ENCODE measurements at places on chromosomes 7 and 10. TPM values are rescaled to one million over a fixed set of nuclear protein-coding genes. Genes with fewer than 3 reads are reported as not detected.
A peak's percentile ranks its signal among the peaks of the same experiment; 100 is the strongest.

DNA sequence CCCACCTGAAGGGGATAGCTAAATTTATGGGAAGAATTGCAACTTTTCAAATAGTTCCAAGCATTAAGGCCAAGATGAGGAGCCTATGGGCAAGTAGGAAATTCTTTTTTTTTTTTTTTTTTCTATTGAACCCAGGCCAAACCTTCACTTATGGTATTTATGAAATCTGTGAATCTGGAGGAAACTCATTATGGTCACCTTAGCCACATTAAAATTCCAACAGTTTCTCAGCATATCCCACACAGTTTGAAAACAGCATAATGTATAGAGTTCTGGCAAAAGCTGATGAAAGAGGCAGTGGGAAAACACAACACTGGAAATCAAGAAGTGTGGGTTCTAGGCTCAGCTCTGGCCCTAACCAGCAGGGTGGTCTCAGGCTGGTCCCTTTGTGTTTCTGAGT is 236.9 kb downstream of the PTEN start:
- no peaks in the 10 kb centered on the region for H3K36me3 ChIP-seq
- peaks cover 12% of the 10 kb centered on the region for H3K4me1 ChIP-seq
- H3K27ac ChIP-seq: no peak overlapping the region
- DNase-seq: no peak

USP54 gene
- 2.4 TPM for total RNA-seq

DNA sequence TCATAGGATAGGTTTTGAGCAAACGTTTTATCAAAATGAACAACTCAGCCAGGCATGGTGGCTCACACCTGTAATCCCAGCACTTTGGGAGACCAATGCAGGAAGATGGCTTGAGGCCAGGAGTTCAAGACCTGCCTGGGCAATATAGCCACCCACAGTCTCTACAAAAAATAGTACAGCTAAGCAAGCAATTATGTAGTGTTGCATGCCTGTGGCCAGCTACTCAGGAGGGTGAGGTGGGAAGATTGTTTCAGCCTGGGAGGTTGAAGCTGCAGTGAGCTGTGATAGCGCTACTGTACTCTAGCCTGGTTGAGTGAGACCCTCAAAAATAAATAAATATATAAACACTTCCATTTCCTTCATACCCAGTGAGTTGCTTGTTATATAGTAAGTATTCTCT is 67.1 kb downstream of the LSMEM1 start:
- no peak for DNase-seq
- H3K4me1 ChIP-seq: no peaks in the 10 kb centered on the region
- no peak overlapping the region for H3K27ac ChIP-seq
- no peak overlapping the region for H3K4me3 ChIP-seq

DNA sequence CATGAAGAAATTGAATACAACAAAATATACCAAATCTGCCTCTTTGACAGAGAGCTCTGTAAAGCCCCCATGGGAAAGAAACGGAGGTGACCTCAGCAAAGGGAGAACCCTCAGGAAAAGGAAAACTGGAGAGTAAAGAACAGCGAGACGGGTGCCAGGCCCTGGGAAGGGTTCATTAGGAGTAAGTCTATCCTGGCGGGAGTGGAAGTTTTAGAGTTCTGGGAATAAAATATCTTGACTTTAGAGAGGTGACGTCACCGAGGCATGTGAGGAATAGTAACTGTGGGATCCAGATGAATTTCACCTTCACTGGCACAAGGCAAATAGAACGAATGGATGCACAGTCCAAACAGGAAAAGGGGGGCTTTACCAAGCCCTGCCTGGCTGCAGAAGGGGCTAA is 362.8 kb upstream of the IGFBP3 start:
- no peak overlapping the region for H3K27ac ChIP-seq
- H3K27me3 ChIP-seq: no peaks in the 10 kb centered on the region
- no peak overlapping the region for H3K4me3 ChIP-seq
- H3K4me1 ChIP-seq: no peaks in the 10 kb centered on the region
- no peaks in the 10 kb centered on the region for H3K36me3 ChIP-seq
- no peak for DNase-seq

- H3K27me3 ChIP-seq: no peaks in the 10 kb centered on the region
- H3K4me1 ChIP-seq: no peaks in the 10 kb centered on the region
- H3K27ac ChIP-seq: no peak overlapping the region
Measured at GRCh38 chr10:99975942-99976809, 33.6 kb downstream of the DNMBP start.

DNA sequence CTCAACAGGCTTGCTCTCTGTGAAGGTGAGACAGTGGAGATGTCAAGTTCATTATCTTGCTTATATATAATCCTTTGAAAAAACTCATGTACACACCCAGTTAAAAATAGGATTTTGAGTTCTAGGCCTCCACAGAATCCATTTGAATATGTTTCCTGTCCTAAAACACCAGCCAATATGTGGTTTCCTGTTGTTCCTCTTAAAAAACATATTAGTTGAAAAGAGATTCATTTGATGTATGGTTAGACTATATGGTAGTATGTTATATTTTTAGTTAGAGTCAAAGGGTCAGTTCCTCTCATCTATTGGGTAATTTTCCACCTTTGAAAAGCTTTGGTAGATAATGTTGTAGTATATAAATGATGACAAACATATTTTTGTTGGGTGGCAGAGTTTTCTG is 16.0 kb downstream of the PPP1R9A start:
- H3K4me3 ChIP-seq: no peak overlapping the region
- no peak for DNase-seq
- no peaks in the 10 kb centered on the region for H3K27me3 ChIP-seq
- H3K36me3 ChIP-seq: no peaks in the 10 kb centered on the region
- H3K4me1 ChIP-seq: no peaks in the 10 kb centered on the region
- H3K27ac ChIP-seq: no peak overlapping the region

- peak; percentile 25 for DNase-seq
- H3K4me3 ChIP-seq: peak within 1 kb of the TSS; percentile 79
- H3K27ac ChIP-seq: peak within 1 kb of the TSS; percentile 43
- peaks cover 22% of the 10 kb centered on the region for H3K4me1 ChIP-seq
- no peaks in the 10 kb centered on the region for H3K27me3 ChIP-seq
Measured at GRCh38 chr10:24952143-24952706, at the start of gene PRTFDC1. PRTFDC1 (minus strand) TSS chr10:24952606; CDS start chr10:24952575, 31 bp downstream.

SLC18A2 gene
- not detected for total RNA-seq

GRCh38 chr7:77393954-77394353 is 22.2 kb downstream of the GSAP start:
- peaks cover 34% of the 10 kb centered on the region for H3K4me1 ChIP-seq
- H3K27ac ChIP-seq: no peak overlapping the region
- peak overlapping the region; percentile 46 for H3K4me3 ChIP-seq
- H3K36me3 ChIP-seq: no peaks in the 10 kb centered on the region
- no peaks in the 10 kb centered on the region for H3K27me3 ChIP-seq

HERC4 gene
- total RNA-seq: 73.5 TPM

GRCh38 chr7:87155788-87156187 is 3.5 kb downstream of the DMTF1 start:
- H3K27ac ChIP-seq: peak overlapping the region; percentile 38
- H3K27me3 ChIP-seq: no peaks in the 10 kb centered on the region
- H3K36me3 ChIP-seq: peaks cover 13% of the 10 kb centered on the region
- no peak for DNase-seq
- H3K4me3 ChIP-seq: peak overlapping the region; percentile 81

DNA sequence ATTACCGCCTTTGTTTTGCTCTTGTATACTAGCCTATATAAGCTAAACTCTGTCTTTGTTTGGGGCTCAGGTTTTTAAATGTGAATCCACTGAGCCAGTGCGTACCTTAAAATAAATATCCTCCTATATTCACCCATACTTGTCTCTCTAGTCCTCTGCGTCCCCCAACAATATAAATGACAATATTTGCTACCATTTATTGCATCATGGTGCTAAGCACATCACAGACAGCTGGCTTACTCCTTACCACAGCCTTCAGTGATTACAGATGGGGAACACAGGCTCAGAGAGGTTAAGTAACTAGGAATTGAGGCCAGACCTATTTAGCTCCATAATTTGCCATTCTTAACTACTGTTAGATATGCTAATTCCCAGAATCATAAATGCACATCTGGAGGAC is 3.4 kb upstream of the ADCK2 start:
- no peaks in the 10 kb centered on the region for H3K27me3 ChIP-seq
- H3K36me3 ChIP-seq: no peaks in the 10 kb centered on the region
- H3K4me3 ChIP-seq: no peak overlapping the region
- no peak overlapping the region for H3K27ac ChIP-seq
- H3K4me1 ChIP-seq: peaks cover 18% of the 10 kb centered on the region

GRCh38 chr10:19702215-19702614 is 114.0 kb upstream of the PLXDC2 start:
- peaks cover 2% of the 10 kb centered on the region for H3K36me3 ChIP-seq
- H3K27me3 ChIP-seq: no peaks in the 10 kb centered on the region
- no peak for DNase-seq
- no peak overlapping the region for H3K27ac ChIP-seq

COBL gene
- total RNA-seq: not detected

DNA sequence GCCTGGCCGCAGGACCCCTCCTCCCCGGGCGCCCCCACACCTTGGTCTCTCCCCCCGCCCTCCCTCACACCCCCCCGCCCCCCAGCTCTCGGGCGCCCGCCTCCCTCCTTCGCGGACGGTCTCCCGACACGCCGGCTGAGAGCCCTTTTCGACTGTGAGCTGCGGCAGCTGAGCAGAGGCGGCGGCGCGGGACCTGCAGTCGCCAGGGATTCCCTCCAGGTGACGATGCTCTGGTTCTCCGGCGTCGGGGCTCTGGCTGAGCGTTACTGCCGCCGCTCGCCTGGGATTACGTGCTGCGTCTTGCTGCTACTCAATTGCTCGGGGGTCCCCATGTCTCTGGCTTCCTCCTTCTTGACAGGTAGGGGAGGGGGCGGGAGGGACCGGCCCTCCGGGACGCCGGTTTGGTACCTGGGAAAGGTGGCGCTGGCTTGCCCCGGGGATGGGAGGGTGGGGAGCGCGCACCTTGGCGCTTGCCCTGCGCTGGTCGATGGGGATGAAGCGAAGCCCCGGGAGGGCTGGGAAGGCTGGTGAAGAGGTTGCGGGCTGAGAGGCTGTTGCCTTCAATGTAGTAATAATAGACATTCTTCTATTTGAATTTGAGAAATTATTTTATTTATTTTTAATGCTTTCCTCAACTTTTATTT is at the start of gene BMPER:
Gene BMPER, plus strand, starts transcription at position 151 of the 644 bp plus-strand sequence. Its CDS starts 75 bp downstream, at position 226.
- H3K36me3 ChIP-seq: no peaks in the 10 kb centered on the region
- peak within 1 kb of the TSS; percentile 31 for H3K27ac ChIP-seq
- H3K27me3 ChIP-seq: peaks cover 77% of the 10 kb centered on the region
- H3K4me3 ChIP-seq: peak within 1 kb of the TSS; percentile 83
- H3K4me1 ChIP-seq: peaks cover 8% of the 10 kb centered on the region
- peak; percentile 17 for DNase-seq

DNA sequence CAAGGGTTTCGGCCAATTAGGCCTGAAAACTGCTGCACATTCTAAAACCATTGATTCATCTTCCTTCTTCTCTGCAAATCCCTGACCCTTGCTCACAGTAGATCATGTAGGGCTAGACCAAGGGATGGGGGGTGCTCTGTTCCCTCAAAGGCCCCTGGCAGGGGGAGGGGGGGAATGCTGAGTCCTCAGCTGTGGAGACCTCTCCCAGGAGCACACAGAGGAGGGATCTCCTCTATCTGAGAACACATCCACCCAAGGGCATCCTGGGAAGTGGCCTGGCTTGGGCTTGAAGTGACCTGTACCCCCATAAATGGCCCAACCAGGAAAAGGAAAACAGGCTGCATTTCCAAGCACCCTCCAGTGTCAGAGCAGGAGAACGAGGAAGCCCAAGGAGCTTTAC is 1.0 kb upstream of the CDHR1 start:
- H3K27me3 ChIP-seq: peaks cover 43% of the 10 kb centered on the region
- no peak for DNase-seq
- H3K4me1 ChIP-seq: peaks cover 8% of the 10 kb centered on the region
- H3K4me3 ChIP-seq: no peak overlapping the region
- H3K27ac ChIP-seq: no peak overlapping the region
